ENCODE measurements at places on chromosomes 4 and X. TPM values are rescaled to one million over a fixed set of nuclear protein-coding genes. Genes with fewer than 3 reads are reported as not detected.

DNA sequence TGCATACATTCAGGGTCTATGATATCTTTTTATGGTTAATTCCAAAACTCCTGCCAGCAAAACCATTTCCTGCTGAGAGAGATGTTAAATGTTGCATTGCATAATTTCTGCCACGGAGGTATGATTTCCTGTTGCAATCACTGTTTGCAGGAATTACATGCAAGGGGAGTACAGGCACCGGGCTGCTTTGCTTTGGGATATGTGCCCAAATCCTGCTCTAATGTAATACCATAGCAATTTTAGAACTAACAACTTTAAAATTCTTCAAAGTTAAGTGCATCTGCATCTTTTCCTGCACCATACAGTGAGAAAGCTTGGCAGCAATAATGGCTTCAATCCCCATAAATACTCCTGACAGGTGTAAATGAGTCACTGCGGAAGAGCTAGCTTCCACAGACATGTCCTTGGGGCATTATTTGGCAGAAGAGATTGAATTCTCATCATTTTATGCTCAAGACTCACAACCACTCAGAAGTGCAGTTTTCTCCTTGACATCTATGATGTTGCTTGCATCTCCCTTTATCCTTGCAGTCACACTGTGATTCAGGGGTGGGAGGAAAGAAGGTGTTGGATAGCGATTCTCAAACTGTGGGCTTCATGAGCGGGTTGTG lies 29.6 kb downstream of the TRIM2 start:
- no peak overlapping the region for H3K4me3 ChIP-seq
- peaks cover 9% of the 10 kb centered on the region for H3K4me1 ChIP-seq
- no peak overlapping the region for H3K27ac ChIP-seq
- no peaks in the 10 kb centered on the region for H3K36me3 ChIP-seq

EFHC2 gene
- 0.18 TPM for total RNA-seq

- H3K36me3 ChIP-seq = no peaks in the 10 kb centered on the region
- H3K4me3 ChIP-seq = no peak overlapping the region
- no peak for DNase-seq
- H3K4me1 ChIP-seq = peaks cover 12% of the 10 kb centered on the region
- H3K27ac ChIP-seq = no peak overlapping the region
Observed at GRCh38 chr4:184030036-184030435, 124.9 kb downstream of the STOX2 start.

- no peak overlapping the region for H3K27ac ChIP-seq
- H3K4me3 ChIP-seq = no peak overlapping the region
- no peaks in the 10 kb centered on the region for H3K36me3 ChIP-seq
- no peak for DNase-seq
Observed at GRCh38 chrX:121103381-121103780, 56.0 kb downstream of the GLUD2 start.

DNA sequence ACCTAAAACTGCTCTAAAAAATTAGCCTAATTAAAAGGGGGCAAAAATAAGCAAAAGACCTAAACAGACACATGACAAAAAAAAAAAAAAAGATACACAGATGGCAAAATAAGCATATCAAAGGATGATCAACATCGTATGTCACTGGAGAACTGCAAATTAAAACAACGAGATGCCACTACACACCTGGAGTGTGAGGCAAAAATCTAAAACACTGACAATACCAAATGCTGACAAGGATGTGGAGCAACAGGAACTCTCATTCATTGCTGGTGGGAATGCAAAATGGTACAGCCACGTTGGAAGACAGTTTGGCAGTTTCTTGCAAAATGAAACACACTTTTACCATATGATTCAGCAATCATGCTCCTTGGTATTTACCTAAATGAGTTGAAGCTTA lies 64.2 kb downstream of the RWDD4 start:
- no peak overlapping the region for H3K27ac ChIP-seq
- H3K27me3 ChIP-seq = no peaks in the 10 kb centered on the region
- no peaks in the 10 kb centered on the region for H3K36me3 ChIP-seq
- no peak overlapping the region for H3K4me3 ChIP-seq

DNA sequence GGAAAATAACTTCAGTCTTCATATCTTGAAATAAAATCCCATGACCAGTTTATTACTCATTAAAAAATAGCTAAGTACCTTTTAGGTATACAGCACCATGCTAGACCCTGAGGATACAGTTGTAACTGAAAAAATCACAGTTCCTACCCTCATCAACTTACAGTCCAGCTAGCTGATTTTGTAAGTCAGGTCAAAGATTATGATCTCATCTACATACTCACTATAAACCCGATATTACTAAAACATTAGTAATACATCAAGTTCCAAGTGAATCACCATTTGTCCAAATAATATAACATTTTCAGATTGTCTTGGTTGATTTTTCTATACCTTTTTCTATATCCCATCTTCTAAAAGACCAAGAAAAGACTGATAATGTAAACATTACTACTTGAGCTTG lies 333.9 kb downstream of the INPP4B start:
- H3K27ac ChIP-seq = no peak overlapping the region
- DNase-seq = no peak
- no peaks in the 10 kb centered on the region for H3K36me3 ChIP-seq
- no peaks in the 10 kb centered on the region for H3K27me3 ChIP-seq
- no peak overlapping the region for H3K4me3 ChIP-seq
- H3K4me1 ChIP-seq = no peaks in the 10 kb centered on the region

GRCh38 chr4:103754844-103755243 lies 35.1 kb upstream of the TACR3 start:
- H3K4me3 ChIP-seq = no peak overlapping the region
- no peak for DNase-seq
- no peaks in the 10 kb centered on the region for H3K27me3 ChIP-seq

DNA sequence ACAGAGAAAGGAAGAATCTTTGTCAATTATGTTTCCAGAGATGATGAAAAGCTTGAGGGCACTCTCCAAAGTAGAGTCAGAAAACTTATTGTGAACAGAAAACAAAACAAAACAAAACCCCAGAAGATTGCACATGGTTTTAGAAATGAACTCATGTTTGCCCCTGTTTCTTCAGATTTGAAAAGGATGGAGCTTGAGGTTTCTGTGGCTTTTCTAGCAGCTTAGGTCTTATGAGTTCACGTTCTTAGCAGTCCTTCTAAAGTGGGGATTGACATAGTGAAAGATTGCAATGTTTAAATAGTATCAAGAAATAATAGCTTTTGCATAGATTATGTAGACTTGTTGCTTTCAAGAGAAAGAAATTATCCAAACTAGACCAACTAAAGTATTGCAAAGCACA lies 421.8 kb downstream of the GBA3 start:
- no peak for DNase-seq
- no peaks in the 10 kb centered on the region for H3K36me3 ChIP-seq
- H3K27me3 ChIP-seq = no peaks in the 10 kb centered on the region
- no peak overlapping the region for H3K4me3 ChIP-seq
